ENCODE measurements at places on chromosomes 3 and 15.

- no peak for DNase-seq
Measured at GRCh38 chr3:14563946-14564539, 23.9 kb upstream of the GRIP2 start.

GRCh38 chr3:59979542-59979941 lies 929.7 kb upstream of the CFAP20DC start:
- no peak for DNase-seq

DNA sequence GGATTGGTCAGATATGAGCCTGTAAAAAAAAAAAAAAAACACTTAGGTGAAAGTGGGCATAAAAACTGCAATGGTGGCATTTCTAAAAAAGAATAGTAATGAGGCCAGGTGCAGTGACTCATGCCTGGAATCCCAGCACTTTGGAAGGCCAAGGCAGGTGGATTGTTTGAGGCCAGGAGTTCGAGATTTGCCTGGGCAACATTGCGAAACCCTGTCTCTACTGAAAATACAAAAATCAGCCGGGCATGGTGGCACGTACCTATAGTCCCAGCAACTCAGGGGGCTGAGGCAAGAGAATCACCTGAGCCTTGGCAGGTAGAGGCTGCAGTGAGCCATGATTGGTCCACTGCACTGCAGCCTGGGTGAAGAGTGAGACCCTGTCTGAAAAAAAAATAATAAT lies 38.3 kb upstream of the BHLHE40 start:
- DNase-seq: no peak

DNA sequence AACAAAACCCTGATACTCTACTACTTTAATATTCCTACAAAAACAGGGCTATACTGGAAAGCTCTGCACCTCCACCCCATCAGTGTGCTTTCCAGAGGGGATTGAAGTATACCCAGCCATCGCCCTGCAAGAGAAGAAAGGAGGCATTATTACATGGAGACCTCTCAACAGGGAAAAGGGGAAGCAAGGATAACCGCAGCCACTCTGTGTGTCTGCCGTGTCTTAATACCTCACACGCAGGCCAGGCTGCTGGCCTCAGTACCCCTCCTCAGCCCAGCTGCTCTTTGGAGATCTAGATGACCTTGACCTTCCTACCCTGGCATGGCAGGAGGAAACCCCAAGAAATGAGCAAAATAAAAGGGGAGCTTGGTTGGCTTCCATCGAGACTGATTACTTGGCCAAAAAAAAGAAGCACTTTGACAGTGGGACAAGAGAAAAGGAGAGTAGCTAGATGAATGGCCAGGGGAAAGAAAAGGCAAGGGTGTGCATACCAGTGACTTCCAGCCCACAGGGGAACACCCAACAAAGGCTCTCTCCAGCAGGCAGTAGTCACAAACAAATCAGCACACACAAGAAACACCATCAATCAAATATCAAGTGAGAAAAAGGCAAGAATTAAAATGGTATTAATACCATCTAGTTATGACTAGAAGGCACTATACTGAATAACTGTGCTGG lies 129.4 kb downstream of the STT3B start:
- DNase-seq: no peak

- DNase-seq: no peak
Measured at GRCh38 chr3:107235193-107235927, 141.9 kb upstream of the CCDC54 start.

DNA sequence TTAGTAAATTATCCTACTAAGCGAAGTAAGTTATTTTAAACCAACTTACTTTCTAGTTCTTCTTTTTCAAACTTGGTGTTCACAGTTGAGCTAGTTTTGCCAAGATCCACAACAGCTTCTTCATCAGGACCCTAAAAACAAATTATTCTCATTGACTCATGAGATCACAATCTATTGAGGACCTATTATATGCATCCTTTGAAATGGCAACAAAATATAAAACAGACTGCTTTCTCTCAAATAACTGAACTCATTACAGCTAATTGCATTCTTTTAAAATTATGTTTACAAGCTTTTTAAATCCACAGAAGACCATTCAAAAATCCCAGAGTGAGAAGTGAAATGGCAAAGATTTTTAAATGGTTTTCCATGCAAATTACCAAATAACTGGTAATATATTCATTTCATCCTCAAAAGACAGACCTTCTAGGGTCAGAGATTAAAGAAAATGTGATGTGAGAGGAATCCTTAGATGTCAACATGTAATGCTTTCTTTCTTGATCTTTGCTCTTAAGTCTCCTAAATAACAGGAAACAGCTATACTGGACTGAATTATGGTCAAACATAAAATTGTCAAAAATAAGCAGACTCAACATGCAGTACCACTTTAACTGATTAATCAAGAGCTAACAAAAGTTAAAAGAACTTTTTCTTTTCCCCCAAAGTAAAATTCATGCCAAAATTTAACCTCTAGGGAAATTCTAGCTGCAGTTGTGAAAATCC lies 31.7 kb downstream of the SLC4A7 start:
- no peak for DNase-seq

DNA sequence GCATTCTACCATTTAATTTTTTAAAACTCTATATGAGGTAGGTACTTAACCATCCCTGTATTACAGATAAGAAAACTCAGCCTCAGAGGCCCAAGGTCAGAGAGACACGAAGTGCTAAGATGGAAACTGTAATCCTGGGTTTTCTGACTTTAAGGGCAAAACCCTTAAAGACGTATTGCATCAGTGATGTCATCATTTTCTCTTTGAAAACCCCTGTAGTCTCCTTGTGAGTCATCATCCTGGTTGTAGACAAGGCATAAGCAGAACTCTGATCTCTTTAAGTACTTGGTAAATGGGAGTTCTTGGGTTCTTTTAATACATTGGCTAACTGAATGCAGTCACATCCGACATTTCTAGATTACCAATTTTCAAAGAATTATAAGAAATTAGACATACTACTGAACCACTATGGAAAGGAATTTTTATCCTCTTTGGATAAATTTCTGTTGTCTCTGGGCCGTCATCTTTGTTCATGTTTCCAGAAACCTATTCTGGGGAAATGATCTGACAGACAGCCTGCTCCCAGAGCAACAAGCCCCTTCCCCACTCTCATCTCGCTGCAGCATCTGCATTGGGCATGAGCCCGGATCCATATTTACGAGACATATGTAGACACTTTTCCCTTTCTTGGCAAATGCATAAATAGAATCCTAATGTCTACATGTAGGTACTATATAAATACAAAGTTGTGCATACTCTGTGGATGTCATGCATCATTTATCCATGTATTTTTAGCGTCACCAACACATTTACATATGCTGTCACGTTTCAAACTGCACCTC lies 48.7 kb upstream of the MDFIC2 start:
- no peak for DNase-seq

DNA sequence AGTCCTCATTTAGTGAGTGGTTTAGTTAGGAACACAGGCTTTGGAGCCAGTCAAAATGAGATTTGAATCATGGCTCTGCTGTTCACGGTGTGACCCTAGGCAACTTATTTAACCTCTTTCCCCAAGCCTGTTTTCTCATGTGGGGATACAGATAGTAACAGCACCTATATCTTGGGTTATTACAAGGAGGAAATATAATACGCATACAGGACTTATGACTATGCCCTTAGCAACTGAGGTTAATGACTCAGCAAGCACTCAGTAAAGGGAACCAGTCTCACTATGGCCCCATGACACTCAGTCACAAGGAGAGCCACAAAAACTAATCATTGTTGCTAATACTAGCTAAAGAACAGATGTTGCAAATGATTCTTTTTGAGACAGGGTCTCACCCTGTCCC lies 45.9 kb downstream of the SUMF1 start:
- no peak for DNase-seq

- DNase-seq: no peak
Measured at GRCh38 chr15:95024351-95024750, 793.0 kb downstream of the MCTP2 start.

DNA sequence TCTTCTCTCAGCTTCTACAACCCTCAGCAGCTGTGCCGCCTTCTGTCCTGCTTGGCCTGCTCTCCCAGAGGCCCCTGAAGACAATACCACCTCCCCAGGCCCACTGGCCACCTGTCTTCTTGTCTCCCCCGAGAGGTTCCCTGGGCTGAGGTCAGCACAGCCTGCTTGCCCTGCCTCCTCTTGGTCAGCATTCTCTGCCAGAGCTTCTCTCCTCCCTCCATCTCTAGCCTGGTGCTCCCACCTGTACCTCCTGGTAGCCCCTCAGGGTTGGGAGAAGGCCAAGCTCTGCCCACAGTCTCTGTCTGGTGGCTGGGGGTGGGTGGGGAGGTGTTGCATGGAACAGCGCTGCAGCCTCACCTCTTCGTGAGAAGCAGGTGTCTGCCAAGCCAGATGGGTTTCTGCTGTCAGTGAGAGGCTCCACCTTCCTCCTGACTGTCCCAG lies 5.6 kb upstream of the ISLR start:
- no peak for DNase-seq

- no peak for DNase-seq
Measured at GRCh38 chr3:158405507-158405906, 165.5 kb upstream of the MLF1 start.

DNA sequence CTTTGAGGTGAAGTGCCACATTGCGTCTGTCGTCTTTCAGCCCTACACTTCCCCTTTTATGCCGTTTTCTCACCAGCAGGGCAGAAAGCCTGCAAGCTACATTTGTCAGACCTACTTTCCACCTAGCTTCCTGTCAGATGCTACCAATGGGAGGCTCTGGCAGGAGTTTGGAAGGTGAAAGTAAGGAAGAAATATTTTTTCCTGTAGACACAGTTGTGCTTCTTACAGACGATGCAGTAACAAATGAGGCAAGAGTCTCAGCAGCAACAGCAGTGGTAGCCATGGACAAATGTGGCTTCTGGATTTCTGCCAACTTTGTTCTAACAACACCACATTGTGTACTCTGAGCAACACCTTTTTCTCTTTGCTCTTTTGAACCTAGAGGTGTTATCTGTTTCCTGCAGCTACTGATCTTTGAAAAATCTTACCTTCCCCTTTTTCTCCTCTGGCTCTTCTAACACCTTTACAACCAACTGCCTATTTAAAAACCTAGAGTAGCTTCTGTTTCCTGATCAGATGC lies 70.6 kb upstream of the STT3B start:
- DNase-seq: no peak

DNA sequence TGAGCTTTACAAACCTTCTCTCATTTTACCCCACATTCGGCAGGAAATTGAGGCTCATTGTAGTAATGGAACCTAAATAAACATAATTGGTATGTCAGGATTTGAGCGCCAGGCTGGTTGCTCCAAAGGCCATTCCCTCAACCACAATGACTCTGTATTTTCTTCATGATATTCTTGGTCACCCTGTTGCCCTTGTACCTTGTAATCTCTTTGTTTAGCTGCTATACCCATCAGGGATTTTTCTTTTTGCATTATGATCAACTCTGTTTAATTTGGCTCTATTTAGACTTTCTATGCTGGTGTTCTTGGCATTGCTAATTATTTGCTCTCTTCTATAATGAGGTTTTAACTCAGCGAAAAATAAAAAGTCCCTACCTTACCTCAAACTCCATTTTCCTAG lies 29.8 kb downstream of the DUOX2 start:
- no peak for DNase-seq

- DNase-seq: no peak
Measured at GRCh38 chr3:70049761-70050160, 50.2 kb downstream of the SAMMSON start.

GRCh38 chr15:52796753-52797520 lies 6.8 kb upstream of the ONECUT1 start:
- no peak for DNase-seq

DNA sequence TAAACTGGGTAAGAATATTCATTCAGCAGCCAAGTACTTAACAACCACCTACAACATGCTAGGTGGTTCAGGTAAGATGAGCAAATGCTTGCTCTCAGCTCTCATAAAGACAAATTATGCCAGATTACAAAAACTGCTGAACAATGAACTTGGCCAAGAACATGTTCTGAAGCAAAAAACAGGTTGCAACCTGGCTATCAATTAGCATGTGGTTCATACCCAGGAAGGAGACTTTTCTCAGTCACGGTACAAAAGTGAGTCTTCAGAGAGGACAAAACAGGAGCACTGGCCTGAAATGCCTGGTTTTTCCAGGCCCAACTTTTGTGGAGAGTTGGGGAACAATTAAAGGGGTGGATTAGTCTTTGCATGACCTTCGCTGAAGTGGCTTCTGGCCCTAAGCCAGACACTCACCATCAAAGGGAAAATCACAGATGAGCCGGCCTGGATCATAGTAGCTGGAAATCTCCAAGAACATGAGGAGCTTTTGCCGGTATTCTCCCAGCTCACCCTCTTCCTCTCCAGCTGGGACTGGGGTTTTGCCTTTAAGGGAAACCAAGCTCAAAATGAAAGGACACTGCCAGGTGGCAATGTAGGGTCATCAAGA lies 7.6 kb upstream of the PLA2G4F start:
- no peak for DNase-seq

DNA sequence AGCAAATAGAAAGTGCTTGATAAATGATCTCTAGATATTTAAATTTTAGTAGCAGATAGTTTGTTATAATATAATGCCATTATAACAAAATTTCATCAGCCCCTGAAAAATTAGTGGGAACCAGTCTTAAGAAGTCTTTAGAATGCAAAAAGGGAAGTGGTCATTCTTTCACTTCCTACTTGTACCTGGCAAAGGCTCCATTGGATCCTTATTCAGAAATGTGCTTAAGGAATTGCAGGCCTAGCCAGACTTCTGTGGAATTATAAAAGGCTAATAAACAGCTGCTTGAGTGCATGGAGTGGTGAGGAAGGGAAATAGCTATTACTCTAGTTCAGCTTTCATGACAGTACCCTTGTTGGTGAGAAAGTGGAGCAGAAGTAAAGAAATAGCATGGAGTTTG lies 24.2 kb downstream of the PPM1L start:
- no peak for DNase-seq

DNA sequence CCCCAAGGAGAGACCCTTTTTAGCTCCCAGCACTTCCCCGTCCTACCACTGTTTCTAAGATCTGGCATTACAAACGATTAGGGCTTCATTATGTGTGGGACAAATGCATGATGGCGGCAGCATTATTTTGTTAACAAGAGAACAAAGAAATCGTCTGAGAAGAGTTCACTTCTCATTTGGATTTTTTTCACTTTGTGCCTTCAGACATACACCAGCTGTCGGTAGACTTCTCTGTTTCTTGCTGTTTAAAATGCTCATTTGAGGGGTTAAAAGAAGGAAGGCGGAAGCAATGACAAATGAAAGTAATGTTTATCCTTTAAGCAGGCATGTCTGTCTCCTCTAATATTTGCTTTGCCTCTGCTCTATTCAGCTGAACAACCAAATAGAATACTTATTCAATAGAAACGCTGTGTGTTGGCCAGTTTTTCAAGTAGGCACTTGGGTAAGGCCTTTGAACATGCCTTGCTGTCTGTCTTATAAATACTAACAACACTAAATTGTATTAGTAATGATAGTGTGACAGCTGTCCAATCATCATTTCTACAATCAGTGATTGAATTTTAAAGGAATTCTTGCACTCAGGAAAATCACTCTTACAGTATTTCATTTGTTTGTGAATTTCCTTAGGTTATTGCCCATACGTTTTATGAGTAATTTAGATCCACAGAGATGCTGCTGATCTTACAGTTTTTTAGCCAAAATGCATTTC lies 382.4 kb downstream of the IL5RA start:
- no peak for DNase-seq

DNA sequence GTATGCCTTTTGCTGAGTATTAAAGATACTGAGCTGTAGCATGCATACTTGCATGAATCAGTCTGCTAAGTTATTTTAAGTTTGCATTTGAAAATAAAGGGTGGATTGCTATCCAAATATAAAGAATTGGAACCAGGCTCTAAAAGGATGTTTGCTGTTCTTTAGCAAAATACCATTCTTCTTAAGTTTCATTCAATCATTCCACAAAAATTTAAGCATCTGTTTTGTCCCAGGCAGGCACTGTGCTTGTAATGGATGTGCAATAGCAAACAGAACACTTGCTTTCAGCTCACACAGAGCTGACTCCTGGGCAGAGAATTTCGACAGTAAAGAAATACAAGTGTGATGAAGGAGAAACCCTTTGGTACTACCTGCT lies 151.1 kb downstream of the PGPEP1L start:
- DNase-seq: no peak

Measured in activated naive CD4-positive, alpha-beta T cell (primary cell).